Fibroblast of the aortic adventitia (primary cell): ENCODE measurements at places on chromosomes 6 and 20. TPM values are rescaled to one million over a fixed set of nuclear protein-coding genes. Genes with fewer than 3 reads are reported as not detected.

The WFDC12 gene
- not detected in 2 replicates for total RNA-seq

DNA sequence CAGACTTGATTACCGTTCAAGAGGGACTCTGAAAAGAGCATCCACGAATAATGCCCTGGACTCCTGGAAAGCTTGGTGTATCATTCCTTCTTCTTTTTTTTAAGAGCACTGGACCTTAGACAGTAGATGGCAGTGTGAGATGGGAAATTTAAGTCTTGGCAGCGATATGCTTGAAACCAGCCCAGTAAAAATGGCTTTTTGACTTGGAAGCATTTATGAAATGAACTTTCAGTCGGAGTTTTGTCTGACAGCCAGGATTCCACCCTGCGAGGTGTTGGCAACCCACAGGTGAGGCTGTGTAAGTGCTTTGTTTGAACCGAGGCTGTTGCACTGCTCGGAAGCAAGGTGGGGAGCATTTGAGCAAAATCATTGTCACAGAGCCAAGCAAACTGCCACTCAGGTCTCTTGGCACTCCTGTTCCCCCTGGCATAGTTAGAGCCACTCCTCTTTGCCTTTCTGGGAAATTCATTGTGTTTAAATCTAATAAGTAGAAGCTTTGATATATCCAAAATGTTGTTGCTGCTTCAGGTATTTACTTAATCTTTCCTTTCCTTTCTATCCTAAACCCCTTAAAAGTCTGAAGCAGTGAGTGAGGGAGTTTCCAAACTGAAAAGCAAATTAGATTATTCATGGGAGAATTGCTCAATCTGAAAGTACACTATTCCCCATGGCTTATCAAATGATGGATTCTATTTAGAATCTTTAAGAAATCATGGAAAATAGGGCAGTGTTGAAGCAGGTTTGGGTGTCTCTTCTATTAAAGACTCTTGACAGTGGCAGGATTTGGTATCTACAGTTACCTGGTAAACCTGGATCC, 272.8 kb upstream of the SLC35B3 start:
- no peak for DNase-seq

DNA sequence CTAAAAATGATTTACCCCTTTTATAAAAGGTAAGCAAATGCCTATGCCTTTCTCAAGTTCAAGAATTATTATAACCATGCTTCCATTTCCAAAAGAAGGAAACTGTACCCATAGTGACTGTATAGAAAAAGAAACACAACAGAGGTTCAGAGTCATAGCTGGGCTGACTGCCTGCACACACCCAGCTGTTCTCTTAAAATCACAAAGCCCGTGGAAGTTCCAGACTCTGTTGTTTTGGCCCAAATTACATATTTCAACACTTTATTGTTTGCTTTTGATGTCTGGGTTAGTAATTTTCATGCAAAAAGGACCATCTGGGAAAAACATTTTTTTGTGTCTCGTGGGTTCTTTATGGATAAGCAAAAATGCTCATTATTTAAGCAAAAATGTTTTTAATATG, 99.2 kb downstream of the LCA5 start:
- DNase-seq: peak; percentile 61

DNA sequence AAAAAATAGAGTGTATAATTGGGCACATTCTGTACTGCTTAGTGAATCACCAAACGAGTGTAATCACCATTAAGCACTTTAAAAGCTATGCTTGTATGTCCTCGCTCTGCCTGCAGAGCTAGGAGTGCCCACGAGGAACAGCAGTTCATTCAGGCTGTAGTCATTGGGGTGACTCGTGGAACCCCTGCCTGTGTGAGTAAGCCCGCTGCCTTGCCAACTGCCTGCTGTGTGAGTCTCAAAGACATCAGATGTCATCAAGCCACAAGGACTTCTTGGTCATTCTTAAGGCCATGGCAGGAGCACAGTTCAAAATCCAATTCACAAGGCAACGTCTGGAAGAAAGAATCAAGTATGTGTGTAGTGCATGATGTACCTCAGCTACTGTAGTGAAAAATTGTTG, 60.4 kb downstream of the FOXO3 start:
- peak; percentile 57 for DNase-seq

DNA sequence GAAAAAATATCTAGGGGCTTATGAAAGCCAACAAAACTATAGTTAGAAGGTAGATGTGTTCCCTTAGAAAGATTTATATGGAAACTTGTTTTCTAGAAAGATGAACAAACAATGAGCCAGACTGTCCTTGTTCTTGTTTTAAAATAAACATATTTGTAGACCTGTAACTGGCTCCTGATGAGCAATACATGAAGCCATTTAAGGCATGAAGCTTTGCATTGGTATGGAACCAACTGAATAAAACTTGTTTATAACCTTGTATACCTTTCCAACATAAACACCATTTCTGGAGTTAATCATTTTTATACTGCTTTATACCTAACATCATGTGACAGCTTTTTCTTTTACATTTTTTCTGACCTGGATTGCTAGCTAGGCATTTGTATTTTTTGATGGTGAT, 247.8 kb downstream of the PRL start:
- DNase-seq: no peak

- DNase-seq: no peak
These were observed 324 bp upstream of the LAMP5 start for GRCh38 chr20:9514072-9514460.

GRCh38 chr20:36971103-36971502, 19.6 kb upstream of the SAMHD1 start:
- no peak for DNase-seq

- DNase-seq: peak; percentile 80
These were observed 119.6 kb downstream of the SCML4 start for GRCh38 chr6:107704347-107705013.

DNA sequence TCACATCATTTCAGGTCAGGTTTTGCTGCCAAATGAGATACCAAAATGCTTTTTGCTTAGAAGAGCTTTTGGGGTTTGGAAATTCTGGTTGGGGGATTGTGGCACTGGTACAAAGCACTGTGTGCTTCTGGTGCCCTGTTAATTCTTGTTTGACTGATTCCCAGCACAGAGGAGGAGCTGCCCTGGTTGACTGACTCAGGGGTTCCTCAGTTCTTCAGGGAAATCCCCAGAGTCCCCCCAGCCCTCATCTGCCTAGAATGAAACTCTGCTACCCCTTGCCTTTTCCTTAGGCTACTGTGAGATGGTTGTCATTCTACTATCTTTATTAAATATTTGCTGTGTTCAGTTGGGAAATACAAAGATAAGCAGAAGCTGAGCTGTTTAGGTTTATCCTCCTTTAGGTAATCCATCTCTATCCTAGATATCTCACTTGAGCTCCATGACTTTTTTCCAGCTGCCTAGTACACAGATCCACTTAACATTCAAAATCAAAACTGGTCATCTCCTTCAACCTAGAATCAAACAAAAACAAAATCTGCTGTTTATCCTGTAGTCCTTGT, 24.9 kb upstream of the TSPYL1 start:
- no peak for DNase-seq

GRCh38 chr20:59776059-59776603, 157.3 kb downstream of the SYCP2 start:
- DNase-seq: no peak
